ENCODE measurements at places on chromosomes 4 and X.

DNA sequence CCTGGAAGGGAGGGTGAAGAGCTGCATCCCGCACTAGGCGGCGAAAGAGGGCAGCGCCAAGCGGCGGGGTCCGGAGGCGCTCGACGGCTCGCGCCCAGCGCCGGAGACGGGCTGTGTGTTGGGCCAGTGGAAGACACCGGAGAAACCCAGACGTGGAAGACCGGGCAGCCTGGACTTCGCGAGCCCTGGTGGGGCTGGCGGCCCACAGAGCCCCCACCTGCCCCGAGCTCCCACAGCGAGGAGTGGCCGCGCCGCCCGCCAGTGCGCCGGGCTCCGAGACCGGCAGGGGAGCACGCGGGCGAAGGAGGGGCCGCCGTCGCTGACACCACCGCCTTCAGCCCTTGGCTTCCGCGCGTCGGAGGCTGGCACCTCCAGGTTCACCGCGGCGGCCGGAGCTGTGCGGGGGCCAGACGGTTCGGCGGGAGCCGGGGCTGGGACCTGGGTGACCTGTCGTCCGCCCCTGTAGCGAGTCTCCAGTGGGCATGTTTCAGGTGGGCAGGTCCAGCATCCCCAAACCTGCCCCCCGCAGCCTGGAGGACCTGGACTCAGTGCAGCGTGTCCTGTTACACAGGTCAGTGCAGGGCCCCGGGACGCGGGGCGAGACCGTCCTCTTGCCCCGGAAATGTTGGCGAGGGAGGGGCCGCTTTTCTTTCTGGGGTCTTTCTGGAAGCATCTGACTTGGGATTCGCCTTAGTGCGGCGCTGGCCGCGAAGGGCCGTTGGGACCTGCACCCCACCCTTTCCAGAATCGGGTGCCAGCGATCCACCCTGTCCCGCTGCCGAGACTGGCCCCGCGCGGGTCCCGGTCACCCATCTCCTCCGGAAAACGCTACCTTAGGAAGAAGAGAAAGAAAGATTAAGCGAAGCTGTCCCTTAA is 9.6 kb upstream of the INTU start:
- no peak for DNase-seq

DNA sequence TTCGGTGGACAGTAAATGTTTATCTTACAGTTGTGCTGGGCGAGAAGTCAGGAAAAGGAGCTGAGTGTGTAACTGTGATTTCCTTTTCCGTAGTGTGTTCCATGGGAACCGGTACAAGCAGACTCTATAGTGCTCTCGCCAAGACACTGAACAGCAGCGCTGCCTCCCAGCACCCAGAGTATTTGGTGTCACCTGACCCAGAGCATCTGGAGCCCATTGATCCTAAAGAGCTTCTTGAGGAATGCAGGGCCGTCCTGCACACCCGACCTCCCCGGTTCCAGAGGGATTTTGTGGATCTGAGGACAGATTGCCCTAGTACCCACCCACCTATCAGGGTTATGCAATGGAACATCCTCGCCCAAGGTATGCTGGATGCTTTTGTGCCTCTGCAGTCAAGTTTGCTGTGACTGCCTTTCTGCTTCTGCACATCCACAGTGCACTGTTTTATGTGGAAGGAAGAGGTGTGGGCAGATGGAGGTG is 27.4 kb downstream of the NOCT start:
- no peak for DNase-seq

GRCh38 chrX:148771440-148771839 is 271.0 kb downstream of the AFF2 start:
- DNase-seq, result peak; percentile 1

DNA sequence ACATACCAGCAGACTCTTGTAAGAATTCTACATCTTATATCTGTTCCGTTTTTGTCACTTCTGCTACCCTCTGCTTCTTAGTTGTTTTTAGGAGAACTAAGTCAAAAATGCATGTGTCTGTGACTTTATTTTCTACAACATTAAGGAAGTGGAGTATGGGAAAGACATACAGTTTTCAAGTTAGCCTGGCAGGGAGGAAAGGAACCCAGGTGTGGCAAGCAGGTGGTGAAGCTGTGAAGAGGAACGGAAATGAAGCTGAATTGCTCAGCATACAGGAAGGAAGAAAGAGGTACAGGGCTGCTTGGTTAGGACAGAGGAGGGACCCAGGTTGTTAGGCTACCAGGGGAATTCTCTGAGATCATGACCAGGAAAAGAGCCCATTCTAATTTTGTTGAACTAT is 9.4 kb downstream of the GPRIN3 start:
- DNase-seq, result no peak

GRCh38 chrX:118554511-118554910 is 58.9 kb downstream of the DOCK11 start:
- DNase-seq, result no peak

DNA sequence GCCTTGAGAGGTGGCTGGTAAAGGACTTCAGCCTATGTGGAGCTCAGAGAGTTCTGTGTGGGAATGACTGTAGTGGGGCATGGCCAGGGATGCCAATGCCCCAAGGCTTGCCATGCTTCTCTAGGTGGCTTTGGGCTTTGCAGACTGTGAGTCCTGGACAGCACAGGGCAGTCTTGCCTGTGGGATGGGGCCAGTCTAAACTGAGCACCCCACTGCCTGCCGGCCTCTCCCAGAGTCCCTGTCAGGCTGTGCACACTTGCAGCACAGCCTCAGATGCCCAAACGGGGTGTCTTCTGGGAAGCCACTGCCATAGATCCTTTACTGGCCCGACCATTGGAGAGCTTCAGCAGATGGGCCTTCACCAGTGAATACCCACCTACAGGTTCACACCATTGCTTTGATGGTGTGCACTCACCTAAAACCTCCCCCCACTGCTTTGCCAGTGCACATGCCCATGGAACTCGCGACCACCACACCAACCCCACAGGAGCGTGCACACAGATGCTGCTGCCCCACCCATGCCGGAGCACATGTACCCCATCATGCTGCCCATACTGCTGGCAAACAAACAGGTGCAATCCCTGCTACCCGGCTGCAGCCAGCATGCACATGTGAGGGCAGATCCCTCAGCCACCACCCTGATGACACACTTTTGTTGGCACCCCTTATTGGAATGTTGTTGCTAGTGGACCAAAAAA is 97.3 kb upstream of the CNKSR2 start:
- DNase-seq, result no peak

All from cardiac fibroblast (primary cell).